ENCODE measurements at places on chromosomes 3 and 15.

DNA sequence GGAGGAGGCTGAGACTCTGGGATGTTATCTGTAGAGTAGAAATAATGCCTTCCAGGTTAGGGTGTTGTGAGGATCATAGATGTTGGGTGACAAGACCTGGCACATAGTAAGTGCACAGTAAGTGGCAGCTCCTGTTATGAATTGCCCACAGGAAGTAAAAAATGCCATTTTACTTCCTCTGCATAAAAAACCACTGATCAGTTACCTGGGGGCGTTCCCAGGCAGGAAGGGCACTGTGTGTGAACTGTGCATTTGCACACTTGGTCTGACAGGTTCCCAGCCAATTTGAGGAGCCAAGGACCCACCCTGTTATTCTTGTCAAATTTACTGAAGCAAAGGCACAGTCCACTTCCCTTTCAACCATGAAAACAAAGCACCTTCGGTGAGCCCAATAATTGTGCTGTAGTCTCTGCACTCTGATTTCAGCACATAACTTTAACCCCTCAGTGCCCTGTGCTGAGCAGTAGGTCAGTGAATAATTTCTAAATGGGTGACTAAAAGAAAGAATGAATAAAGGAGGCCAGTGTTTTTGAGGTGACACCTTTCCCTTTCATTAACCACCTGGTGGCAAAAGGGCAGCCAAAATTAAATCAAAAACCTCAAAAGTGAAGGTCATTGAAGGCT, 85.8 kb upstream of the ARHGEF3 start:
- ATAC-seq, result peak; percentile 51

DNA sequence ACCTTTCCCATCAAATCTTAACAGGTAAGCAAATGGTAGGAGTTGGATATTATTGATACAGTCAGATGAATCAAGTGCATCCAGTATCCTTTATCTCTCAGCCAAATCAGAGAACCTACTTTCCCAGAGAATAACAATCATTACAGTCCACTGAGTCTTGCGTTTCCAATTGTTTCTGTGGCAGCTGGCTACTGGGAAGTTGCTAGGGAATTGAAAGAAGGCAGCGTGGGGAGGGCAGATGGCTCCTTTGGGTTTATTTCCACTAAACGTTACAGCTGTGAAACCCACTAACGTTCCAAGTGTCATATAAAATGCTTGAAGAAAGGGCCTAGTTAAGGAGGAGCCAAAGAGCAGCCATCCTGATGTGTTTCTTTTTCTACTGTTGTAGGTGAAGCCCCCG, 78.4 kb downstream of the WDR72 start:
- no peak for ATAC-seq

DNA sequence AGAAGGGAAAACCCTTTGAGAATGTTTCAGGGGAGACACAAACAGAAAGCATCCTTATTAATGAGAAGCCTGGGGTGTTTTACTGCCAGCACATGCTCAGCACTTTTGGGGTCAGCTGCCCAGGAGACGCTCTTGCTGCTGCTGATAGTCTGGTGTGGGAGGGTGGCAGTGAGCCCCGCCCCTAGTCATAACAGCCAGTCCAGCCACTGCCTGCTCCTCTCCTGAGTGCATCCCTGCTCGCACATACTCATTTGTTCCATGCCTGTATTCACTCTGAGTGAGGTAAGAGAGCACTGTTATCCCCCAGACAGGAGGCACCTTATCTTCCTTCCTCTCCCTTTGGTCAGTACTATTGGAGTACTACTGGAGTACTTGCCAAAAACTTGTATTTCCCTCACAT, 101.3 kb downstream of the ETFA start:
- no peak for ATAC-seq

DNA sequence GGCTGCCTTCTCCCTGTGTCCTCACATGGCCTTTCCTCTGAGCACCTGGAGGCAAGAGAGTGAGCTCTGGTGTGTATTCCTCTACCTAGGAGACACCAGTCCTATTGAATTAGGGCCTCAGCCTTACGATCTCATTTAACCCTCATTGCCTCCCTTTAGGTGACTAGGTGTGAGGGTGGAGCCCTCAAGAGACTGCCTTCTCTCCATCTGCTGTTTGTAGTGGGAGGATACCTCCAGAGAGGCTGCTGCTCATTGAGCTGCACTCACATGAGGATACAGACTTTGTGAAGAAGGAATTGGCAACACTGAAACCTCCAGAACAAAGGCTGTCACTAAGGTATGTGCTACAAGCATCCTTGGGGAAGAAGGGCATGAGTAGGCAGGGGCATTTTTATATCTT, at the start of gene CCR8:
CCR8 (plus strand) TSS at position 217 of the 400 bp plus-strand sequence. CDS start 2,623 bp downstream, outside the sequence.
- peak; percentile 35 for ATAC-seq

GRCh38 chr3:53375019-53375418, 27.7 kb upstream of the DCP1A start:
- ATAC-seq, result no peak

- no peak for ATAC-seq
These were observed 25.7 kb downstream of the ECT2 start for GRCh38 chr3:172776049-172776717.

- ATAC-seq, result no peak
These were observed 235.1 kb upstream of the CFAP20DC start for GRCh38 chr3:59284926-59285325.

- no peak for ATAC-seq
These were observed 156.0 kb upstream of the ABI3BP start for GRCh38 chr3:101149251-101149650.

GRCh38 chr3:8113626-8114025, 388.0 kb upstream of the LMCD1 start:
- ATAC-seq, result no peak

DNA sequence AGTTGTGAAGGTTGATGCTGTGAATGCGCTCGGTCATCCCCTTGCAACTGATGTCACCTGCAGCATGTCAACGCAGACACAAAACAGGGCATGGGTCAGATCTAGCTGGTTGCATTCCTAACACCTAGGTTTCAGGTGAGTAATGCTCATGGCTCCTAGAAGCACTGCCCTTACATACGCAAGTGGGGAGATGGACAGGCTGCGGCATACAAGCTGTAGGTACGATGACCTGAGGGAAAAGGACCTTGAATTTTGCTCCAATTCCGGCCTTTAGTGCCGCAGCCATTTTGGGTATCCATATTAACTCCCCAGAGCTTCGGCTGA, 58.0 kb downstream of the TIGIT start:
- no peak for ATAC-seq

- ATAC-seq, result peak; percentile 7
These were observed 224.1 kb downstream of the IGSF11 start for GRCh38 chr3:118810499-118811035.

- no peak for ATAC-seq
These were observed 55.8 kb downstream of the SLC41A3 start for GRCh38 chr3:126028096-126028495.

- no peak for ATAC-seq
These were observed 35.0 kb upstream of the BSN start for GRCh38 chr3:49519296-49519695.

GRCh38 chr15:31852933-31853799, 177.1 kb upstream of the CHRNA7 start:
- ATAC-seq, result no peak

- peak; percentile 63 for ATAC-seq
These were observed 130.6 kb upstream of the FHIT start for GRCh38 chr3:61381745-61382392.

GRCh38 chr3:125715651-125716050, 120.4 kb upstream of the OSBPL11 start:
- no peak for ATAC-seq

- ATAC-seq, result no peak
These were observed 50.3 kb upstream of the SEC13 start for GRCh38 chr3:10371167-10371566.

All from activated CD4-positive, CD25-positive, alpha-beta regulatory T cell treated with anti-CD3 and anti-CD28 coated beads, Interleukin-2, amount 50 U/mL, for 24 hours (primary cell).